ENCODE measurements at places on chromosomes 5 and 9. TPM values are rescaled to one million over a fixed set of nuclear protein-coding genes. Genes with fewer than 3 reads are reported as not detected.

The PCDHGA2 gene
- total RNA-seq = 6.2 TPM

DNA sequence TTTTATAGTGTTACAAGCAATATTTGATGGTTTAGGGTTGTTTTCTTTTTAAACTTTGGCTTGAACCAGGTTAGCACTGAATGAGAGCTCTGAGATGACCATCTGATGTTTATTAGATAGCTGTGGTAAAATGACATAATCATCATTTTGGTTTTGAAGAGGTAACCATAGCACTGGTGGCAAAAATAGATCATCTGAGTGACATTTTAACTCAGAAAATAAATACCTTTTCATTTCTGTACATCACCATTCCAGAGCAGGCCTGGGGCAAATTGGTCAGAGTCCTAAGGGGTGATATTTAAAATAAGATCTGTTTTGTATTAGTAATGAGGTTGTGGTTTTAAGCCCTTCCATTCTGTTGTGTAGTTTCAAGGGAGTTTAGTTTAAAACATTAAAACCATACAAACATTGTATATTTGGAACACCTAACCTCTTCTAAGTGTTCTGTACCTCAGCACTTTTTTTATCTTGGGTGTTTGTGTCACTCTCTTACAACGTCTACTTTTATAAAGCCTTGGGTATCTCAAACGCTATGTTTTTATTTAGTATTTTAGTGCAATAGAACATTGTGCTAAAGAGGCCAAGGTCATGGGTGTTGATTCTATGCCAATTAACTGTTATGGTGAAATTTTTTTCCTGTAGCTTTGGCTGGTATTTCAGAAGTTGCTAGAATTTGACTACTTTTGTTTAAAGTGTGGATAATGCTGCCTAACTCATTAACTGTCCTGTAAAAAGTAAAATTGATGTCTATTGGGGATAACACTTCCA is 166.1 kb downstream of the CD180 start:
- no peak for DNase-seq

DNA sequence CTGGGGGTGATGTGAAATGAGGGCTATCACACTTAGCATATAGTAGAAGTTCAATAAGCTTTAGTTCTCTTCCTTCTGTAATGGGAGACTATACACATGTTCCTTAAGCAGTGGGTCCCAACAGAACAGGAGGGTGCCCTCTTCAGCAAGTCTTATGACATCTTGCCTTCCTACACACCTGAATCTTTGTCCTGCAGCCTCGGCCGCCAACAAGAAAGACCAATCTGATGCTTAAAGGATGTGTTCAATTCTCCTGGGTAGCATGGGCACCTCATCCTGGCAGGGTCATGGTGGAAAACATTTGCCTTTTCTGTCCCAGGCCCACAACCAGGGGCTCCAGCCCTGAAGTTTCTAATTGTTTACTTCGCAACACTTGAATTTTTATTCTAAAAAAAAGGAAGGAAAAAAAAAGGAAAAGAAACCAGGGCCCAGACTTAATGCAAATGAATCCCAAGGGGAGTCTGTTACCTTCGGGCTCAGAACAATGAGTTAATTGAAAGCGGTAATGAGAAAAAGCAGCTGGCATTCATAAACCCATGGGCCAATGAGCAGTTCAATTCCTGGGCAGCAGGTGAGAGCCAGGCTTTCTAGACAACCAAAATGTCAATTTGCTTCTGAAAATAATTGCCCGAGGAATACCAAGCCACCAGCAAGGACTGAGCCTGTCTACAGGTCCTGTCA is 26.2 kb upstream of the SMAD5 start:
- DNase-seq = no peak

GRCh38 chr9:136624184-136624951 is 38.3 kb upstream of the EGFL7 start:
- DNase-seq = no peak

The TCF7 gene
- 1.6 TPM for total RNA-seq

The FAM151B gene
- 1.9 TPM for total RNA-seq

The ADAMTS19 gene
- 0.42 TPM for total RNA-seq

The FEM1C gene
- 18.8 TPM for total RNA-seq

DNA sequence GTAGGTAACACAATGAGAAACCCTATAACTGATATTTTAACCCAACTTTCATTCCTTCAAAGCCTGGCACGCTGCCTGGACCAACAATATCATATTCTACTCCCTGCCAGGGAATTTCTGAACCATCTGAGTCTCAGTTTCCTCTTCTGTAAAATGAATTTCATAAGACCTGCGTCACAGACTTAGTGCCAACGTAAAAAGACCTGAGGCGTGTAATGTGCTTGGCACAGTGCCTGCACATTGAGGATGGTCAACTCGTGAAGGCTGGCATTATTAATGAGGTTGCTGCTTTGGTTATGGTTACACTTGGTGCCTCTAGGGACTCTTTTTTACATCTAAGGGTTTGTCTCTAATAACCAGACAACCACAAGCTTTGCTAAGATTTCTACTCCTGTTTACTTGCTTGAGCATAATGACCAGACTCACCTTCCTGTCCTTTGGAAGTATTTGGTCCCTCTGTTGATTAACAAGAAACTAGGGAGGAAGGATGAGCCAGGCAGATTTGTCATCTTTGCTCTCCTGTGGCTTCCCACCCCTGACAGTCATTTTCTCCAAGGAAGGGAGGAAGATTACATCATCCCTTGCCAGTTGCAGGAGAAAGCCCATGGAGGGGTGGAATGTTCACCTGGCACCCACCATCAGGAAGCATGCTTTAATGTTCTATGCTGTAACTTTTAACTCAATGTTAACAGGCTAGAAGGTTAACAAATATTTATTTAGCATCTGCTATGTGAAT is 79.0 kb downstream of the PAPPA start:
- no peak for DNase-seq

GRCh38 chr9:129836311-129837007 is 1.2 kb downstream of the USP20 start:
- no peak for DNase-seq

GRCh38 chr5:127650022-127650421 is 1.1 kb downstream of the CTXN3 start:
- no peak for DNase-seq

GRCh38 chr5:148372166-148372725 is 11.5 kb upstream of the FBXO38 start:
- DNase-seq = no peak

DNA sequence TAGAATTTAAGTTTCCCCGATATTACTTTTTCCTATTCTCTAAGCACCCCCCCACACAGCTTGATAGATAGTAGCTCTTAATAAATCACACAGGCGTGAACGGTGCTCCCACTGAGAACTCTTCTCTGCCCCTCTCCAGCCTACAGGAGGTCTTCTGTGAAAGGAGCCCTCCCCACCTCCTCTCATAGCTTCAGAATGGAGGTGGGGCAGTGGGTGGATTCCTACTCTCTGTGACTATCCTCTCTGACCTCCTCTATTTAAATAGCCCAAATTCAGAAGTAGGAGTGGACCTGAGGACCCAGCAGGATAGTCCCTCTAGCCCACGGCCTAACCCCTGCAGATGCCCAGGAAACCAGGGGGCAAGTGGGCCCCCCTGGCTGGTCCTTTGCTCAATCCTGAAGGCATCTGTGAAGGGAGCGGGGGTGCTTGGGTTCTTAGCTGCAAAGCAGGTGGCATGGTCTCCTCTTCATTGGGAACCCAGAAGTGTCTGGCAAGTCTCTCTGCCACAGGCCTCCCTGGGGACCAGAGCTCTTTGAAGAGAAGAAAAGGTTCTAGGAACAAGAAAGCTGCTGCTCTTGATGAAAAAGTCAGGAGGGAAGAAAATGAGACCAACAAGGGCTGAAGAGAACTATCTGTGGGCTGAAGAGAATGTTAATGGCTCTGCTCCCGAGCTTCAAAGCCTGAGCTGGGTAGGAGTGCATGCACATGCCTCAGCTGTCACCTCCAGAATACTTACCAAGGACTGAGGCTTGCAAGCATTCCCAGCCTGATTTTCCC is 21.1 kb upstream of the HSPA9 start:
- no peak for DNase-seq

DNA sequence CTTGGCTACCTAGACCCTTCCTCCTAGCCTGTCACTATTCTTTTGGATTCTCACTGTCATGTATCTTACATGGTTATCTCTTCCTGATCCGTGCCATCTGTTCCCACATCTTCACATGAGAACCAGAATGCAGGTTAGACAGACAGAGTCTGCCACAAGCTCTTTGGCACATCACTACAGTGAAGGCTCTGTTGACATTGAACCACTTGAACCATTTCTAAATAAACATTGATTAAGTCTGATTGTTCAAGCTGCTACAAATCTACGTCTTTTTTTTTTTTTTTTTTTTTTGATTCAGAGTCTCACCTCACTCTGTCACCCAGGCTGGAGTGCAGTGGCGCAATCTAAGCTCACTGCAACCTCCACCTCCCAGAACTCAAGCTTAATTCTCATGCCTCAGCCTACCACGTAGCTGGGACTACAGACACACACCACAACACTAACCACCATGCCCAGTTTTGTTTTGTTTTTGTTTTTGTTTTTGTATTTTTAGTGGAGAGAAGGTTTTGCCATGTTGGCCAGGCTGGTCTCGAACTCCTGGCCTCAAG is 85.1 kb upstream of the LRRTM2 start:
- no peak for DNase-seq

The ANKRD34B gene
- total RNA-seq = not detected

- DNase-seq = no peak
Measured at GRCh38 chr9:79658926-79659325, 87.2 kb downstream of the TLE4 start.

DNA sequence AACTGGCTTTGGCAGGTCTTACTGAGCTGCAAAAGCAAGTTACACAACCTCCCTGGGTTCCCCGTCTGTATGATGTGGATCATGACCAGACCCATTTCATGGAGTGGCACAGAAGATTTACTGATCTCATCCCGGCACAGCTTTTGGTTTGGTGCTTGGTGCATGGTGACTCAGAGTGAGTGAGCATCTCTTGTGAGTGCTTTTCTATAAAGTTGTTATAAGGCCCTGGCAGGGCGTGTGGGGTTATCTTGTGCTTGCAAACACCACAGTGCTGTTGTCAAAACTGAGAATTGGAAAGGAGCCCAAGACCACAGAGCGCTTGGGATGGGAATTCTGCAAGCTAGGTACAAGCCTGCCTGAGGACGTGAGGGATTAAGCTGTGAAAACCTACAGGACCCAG is 425.2 kb downstream of the GADD45G start:
- DNase-seq = no peak

GRCh38 chr9:90070056-90070455 is 465.2 kb downstream of the GADD45G start:
- DNase-seq = no peak

GRCh38 chr5:79512471-79513307 is 1.2 kb downstream of the HOMER1 start:
- DNase-seq = no peak

The HTR4 gene
- total RNA-seq = 0.90 TPM

DNA sequence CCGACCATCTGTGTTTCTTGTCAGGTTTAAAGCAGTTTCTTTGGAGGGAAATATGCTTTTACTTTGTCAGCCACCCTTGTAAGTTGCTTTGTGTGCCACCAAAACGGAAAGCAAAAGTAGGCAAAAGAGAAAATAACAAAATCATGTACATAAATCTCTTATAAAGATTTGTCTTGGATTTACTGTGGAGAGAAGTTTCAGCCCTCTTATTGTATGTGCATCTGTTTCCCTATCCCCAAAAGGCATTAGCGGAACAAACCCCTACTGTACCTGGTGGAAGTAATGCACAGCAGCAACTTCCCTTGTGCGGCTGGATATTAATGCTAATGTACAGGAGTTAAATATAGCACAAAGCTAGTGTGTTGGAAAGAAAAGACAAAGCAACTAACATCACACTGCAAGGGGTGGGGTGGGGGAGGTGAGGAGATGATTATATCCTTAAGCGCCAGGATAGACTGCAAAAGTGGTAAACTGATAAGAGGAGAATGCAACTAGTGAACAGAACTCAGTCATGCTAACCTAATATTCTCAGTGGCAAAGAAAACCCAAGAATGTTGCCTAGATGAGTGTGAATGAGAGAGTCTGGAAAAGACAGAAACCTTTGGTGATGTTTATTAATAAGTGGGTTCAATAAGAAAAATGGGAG is 396.5 kb upstream of the MEF2C start:
- DNase-seq = no peak

The EQTN gene
- total RNA-seq = 0.78 TPM

- DNase-seq = no peak
Measured at GRCh38 chr9:17528859-17529258, 50.0 kb upstream of the SH3GL2 start.

The BAAT gene
- not detected for total RNA-seq

DNA sequence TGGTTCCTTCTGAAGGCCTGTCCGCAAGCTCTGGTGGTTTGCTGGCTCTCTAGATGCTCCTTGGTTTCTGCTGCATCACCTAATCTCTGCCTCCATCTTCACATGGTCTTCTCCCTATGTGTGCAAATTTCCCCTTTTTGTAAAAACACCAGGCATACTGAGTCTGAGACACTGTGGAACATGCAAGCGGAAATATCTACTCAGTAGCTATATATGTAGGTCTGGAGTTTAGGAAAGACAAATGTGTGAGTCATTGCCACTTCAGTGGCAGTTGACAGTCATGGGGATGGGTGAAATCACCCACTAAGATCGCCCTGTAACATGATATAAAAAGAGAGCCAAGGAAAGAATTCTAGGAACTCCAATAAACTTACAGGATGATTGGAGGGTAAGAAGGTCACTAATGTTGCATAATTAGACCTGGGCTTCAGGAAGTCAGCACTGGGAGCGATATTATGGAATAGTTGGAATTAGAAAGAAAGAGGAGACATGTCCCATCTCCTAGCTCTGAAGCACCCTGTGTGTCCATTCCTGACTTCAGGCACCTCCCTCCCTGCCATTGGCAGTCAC is 22.7 kb upstream of the UBLCP1 start:
- no peak for DNase-seq

The ABO gene
- total RNA-seq = 1.4 TPM

The GLDC gene
- 1.4 TPM for total RNA-seq

GRCh38 chr5:119275146-119275545 is 80.7 kb upstream of the TNFAIP8 start:
- no peak for DNase-seq

DNA sequence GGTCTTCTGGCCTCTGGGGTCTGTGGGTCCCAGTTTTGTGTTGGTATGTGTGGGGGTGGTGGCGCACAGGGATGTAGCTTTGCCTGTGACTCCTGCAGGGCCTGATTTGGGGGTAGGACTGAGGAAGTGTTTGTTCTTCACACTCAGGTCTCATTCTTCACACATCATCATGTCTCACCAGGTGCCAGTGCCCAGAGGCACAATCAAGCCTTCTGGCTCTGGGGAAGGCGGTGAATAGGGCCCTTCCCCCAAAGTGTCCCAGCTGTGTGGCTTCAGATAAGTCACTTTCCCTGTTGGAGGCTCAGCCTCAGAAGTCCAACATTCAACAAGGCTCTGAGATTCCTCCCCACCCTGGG is 5.1 kb downstream of the DBN1 start:
- DNase-seq = no peak
